ENCODE measurements at places on chromosomes 12 and 14. TPM values are rescaled to one million over a fixed set of nuclear protein-coding genes. Genes with fewer than 3 reads are reported as not detected.

- no peak overlapping the region for H3K4me3 ChIP-seq
- no peak overlapping the region for H3K27ac ChIP-seq
- H3K4me1 ChIP-seq = peaks cover 29% of the 10 kb centered on the region
- H3K27me3 ChIP-seq = no peaks in the 10 kb centered on the region
- peaks cover 4% of the 10 kb centered on the region for H3K36me3 ChIP-seq
These were observed 127.9 kb upstream of the TMPO start for GRCh38 chr12:98387444-98387843.

DNA sequence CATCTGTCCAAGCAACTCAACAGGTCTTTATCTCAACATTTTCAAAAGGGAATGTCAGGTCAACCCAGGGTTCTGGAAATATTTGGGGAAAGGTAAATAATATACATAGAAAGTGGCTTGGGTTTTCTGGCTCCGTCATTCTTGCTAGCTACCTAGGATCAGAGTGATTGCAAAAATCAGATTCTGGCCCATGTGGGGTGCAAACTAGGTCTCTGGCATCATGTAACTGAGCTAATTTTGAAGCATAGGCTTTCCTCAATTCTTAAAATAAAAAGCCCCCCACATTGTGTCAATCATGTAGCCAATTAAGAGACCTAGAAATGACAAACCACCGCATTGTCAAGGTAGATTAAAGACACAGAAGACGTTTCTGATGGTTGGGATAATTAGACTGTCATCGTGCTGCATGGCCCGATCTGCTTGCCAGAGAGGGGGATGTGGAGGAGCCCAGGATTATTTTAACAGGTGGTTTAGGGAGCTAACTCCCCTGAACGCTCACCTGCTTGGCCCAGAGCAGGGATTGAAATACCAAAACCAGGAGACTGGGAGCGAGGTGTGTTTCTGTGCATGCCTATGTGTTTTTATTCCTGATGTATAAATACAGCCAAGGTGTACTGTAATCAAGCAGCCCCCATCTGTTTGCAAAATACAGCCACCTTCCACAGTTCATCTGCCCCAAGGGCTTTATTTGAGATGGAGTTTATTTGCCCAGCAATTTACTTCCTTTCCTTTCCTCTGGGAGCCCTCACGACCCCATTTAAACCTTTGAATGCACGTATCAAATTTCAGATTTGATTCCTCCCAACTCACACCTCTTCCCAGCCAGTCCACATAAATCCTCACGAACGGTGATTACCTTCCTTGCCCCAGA is 189.5 kb downstream of the TTC8 start:
- H3K4me3 ChIP-seq = no peak overlapping the region
- H3K4me1 ChIP-seq = peaks cover 4% of the 10 kb centered on the region
- H3K36me3 ChIP-seq = no peaks in the 10 kb centered on the region
- DNase-seq = no peak
- H3K27me3 ChIP-seq = peaks cover 37% of the 10 kb centered on the region
- H3K27ac ChIP-seq = no peak overlapping the region

The FOXJ2 gene
- 10.3 TPM for total RNA-seq

The NID2 gene
- total RNA-seq = 5.4 TPM

Data from WTC11 (cell line).